ENCODE measurements at places on chromosomes 5 and 9.

DNA sequence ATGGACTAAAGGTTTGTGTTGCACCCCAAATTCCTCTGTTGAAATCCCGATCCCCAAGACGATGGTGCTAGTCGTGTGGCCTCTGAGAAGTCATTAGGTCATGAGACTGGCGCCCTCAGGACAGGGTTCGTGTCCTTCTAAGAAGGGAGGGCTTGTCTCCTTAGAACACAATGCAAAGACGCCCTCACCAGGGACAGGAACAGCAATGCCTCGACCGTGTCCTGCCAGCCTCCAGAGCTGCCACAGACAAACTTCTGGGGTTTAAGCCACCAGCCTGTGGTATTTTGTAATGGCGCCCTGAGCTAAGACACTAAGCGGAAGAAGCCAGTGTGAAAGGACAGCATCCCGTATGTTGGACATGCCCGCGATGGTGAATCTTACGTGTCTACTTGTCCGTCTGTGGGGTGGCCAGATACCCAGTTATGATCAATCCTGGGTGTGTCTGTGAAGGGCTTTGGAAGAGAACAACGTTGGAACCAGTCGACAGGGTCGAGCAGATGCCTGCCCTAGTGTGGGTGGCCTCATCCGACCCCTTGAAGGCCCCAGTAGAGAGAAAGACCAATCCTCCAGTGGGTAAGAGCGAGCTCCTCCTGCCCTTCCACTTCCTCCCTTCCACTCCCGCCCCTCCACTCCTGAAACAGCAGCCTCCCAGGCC is 279.2 kb upstream of the IRX2 start:
- no peak for DNase-seq

DNA sequence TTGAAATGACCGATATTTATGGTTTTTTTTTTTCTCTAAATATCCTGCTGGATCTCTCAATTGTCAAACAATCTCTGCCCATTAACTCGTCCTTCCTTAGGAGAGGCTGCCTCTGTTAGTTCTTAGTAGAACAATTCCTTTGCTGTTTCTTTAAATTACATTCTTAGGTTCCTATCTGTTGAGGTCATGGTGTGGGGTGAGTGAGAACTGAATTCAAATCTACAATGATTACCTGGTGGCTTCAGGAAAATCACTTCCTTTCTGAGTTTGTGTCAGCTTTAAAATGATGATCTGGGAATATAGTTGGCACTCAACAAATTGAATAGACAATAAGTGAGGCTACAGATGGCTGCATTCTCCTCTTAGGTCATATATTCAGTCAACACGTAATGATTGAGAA is 82.1 kb upstream of the TNFSF8 start:
- no peak for DNase-seq

DNA sequence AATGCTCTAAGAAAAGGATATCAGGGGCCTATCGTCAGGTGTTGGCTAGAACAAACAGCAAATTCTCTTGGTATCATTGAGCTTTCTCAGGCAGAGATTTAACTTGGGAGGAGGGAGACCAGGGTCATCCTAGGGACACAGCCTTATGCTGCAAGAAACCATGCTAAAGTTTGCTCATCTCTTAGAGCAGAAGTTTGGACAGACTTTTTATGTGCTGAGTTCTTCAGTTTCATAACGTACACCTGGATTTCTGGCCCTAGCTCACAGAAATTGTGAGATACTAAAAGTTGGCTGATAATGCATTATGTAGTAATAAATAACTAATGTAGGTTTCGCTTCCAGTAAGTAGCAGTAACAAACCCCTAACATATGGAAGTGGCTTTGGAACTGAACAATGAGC is 1359.8 kb upstream of the CDH9 start:
- DNase-seq = no peak

DNA sequence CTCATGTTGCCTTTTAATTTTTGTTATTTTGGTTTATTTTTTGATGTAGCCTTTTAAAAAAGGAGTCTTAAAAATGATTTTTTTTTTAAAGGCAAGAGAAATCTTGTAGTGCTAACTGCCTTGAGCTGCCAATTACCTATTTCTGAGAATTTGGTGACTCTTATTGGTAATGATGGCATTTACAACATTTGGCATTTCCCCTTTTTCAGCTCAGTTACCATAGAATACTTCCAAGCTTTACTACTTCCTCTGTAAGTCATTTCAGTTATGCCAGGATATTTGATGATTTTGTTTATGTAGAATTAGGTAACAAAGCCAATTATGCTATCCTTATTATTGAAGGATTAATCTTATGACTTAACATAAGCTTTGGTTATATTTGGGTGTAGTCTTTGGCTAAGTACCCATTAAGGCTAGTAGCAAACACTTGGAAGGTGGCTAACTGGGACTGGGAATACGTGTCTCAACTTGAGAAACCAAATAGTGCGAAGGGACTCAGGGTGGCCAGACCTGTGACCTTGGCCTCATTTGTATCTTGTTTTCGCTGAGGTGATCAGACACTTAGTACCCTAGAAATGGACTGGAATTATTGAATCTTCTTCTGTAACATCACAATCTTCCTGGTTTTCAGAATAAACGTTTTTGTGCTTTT is 27.7 kb downstream of the CDC37L1 start:
- DNase-seq = no peak

GRCh38 chr5:133818031-133818431 is 150.4 kb downstream of the C5orf15 start:
- DNase-seq = no peak

DNA sequence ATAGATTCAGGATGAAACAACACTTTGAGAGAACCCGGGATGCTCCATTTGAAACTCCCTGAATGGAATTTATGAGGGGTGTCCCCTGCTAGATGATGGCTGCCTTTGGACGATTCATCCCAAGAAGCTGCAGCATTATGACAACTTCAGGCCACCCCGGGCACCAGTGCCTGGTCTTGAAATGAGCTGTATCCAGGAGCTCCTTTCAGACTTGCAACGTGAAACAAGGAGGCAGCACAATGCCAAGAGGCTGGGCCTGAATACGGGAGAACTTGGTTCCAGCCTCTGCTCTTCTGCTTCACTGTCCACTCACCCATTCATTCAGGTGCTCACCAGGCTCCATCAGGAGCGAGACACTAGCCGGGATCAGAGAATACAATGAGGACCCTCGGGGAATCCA is 78.3 kb downstream of the STK10 start:
- no peak for DNase-seq

DNA sequence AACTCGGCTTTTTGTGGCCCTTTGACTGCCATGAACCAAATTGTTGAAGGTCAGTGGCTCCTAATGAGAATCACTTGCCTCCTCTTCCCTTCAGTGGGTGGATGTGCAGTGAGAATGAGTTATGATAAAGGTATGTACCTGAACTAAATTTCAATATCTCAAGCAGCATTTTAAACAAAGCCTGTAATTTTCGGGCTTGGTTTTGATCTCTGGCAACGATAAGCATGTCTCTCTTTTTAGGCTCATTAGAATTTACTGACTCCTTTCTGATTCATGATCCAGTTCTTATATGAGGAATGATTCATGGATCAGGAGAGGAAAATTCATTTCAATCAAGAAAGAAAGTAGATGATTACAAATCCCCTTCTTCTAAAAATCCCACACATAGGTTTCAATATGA is 305.5 kb downstream of the ARRDC3 start:
- no peak for DNase-seq

DNA sequence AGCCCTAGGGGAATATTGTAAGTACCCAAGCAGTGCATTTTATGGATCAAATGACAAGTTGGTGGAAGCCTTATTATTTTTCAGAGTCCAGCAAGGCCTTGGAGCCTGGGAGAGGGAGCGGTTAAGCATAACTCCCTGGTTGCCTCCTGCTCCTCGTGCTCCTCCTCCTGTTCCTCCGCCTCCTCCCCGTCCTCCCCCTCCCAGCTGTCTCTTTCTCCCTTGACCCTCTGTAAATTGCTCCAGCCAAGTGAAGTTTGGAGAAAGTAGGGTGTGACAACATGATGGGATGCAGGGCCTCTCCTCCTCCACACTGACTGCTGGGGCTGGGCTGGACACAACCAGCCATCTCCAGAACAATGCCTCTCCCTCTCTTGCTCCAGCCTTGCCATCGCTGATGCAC is 586.9 kb downstream of the CCDC171 start:
- DNase-seq = no peak

DNA sequence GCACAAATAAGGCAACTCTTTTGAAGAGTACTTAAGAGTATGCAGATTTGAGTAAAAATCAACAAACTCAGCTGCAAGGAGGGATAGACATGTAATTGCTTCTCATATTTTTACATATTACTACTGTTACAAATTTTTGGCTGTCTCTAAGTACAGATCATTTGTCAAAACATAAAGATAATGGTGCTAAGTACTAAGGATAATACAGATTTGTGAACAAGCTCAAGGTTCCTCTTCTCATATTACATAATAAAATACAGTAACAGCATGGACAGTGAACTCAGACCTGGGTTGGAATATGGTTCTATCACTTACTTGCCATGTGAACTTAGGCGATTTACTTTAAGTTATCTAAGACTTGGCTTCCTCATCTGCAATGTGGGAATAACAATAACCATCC is 168.0 kb downstream of the AP3B1 start:
- no peak for DNase-seq

GRCh38 chr5:169778622-169779596 is 141.8 kb downstream of the DOCK2 start:
- DNase-seq = no peak

- no peak for DNase-seq
These were observed 292.3 kb upstream of the WWC1 start for GRCh38 chr5:167999182-167999581.

GRCh38 chr5:156920042-156920860 is 42.8 kb downstream of the TIMD4 start:
- no peak for DNase-seq

DNA sequence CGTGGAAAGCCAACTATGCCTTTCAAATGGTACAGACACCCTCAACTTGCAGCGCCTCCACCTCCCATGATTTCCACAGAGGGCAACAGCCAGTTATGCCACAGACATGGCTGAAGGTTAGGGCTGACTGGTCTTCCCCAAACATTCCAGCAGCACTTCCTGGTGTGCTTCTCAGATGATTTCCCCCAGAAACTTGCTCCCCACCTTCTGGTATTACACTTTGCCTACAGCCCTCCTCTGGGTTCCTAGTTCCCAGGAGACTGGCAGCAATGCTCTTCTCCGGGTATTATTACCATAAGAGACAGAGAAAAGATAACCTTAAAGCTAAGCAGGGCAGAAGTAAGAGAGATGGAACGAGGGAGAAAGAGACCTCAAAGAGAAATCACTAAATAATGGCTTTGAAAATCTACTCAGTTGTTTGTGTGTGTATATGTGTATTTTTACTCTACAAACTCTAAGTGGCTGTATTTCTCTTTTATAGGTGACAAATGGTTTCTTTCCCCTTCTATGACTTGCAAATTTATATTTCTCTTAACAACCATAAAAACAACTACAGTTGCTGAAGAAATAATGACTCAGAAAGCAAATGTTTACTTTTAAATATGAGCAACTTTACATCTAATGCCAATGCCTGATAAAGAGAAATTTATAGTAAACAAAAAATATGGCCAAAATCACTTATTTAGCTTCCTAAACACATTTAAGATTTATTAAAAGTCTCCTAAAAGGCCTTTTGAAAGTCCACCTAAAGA is 133.8 kb downstream of the PDE4D start:
- no peak for DNase-seq

DNA sequence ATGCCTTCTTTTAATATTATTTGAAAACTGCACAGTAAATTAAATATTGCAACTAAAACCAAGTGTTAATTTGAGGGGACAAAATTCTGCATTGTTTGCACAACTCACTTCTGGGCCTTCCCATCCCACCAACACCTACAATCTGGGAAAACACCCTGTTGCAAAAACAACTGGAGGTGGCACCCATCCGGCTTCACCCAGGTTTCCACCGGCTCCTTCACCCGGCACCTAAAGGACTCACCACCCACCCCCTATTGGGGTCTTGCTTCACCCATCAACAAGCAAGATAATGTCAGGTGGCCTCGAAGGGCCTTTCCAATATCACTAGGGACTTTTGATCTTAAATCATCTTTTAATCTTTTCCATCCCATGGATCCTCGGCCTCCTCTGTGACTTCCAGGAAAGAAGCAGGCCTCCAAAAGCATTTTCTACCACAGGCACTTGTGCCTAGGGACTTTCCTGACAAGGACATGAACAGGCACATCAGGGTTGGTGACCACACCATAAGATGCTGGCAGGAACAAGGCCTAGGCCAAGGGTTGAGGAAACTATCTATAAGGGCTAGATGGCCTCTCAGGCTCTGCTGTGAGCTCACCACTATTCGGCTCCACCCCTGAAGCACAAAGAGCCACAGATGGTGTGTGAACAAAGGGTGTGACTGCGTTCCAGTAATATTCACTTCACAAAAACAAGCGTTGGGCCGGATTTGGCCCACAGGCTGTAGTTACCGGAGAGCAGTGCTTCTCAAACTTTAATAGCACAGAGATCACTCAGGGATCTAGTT is 205.1 kb downstream of the AUH start:
- no peak for DNase-seq

- no peak for DNase-seq
These were observed 75.4 kb upstream of the ANKH start for GRCh38 chr5:14946815-14947620.

GRCh38 chr5:72363166-72363802 is 43.1 kb downstream of the PTCD2 start:
- DNase-seq = no peak

- no peak for DNase-seq
These were observed 950 bp downstream of the RGMB start for GRCh38 chr5:98774192-98775033.

- no peak for DNase-seq
These were observed 64.9 kb downstream of the CCNH start for GRCh38 chr5:87347841-87348240.

Measured in GOT3 (cell line).